ENCODE measurements at places on chromosomes 6 and 20.

GRCh38 chr6:43181942-43182860, at the start of gene CUL9:
Gene CUL9, plus strand, starts transcription at chr6:43182196. Its CDS starts 2,115 bp downstream, at chr6:43184311.
- peak; percentile 78 for DNase-seq
- no peaks in the 10 kb centered on the region for H3K27me3 ChIP-seq
- H3K4me1 ChIP-seq = peaks cover 18% of the 10 kb centered on the region
- H3K36me3 ChIP-seq = peaks cover 27% of the 10 kb centered on the region

- H3K27me3 ChIP-seq = no peaks in the 10 kb centered on the region
- DNase-seq = no peak
- no peaks in the 10 kb centered on the region for H3K4me1 ChIP-seq
- H3K27ac ChIP-seq = no peak overlapping the region
- peaks cover 40% of the 10 kb centered on the region for H3K36me3 ChIP-seq
- H3K4me3 ChIP-seq = no peak overlapping the region
Observed at GRCh38 chr20:25461786-25462545, 54.5 kb downstream of the GINS1 start.

GRCh38 chr6:65098349-65098748, 608.7 kb downstream of the EYS start:
- no peak overlapping the region for H3K27ac ChIP-seq
- no peaks in the 10 kb centered on the region for H3K4me1 ChIP-seq
- no peaks in the 10 kb centered on the region for H3K36me3 ChIP-seq

- no peaks in the 10 kb centered on the region for H3K36me3 ChIP-seq
- H3K4me3 ChIP-seq = no peak overlapping the region
Observed at GRCh38 chr20:50488236-50488806, 21.9 kb upstream of the PTPN1 start.

DNA sequence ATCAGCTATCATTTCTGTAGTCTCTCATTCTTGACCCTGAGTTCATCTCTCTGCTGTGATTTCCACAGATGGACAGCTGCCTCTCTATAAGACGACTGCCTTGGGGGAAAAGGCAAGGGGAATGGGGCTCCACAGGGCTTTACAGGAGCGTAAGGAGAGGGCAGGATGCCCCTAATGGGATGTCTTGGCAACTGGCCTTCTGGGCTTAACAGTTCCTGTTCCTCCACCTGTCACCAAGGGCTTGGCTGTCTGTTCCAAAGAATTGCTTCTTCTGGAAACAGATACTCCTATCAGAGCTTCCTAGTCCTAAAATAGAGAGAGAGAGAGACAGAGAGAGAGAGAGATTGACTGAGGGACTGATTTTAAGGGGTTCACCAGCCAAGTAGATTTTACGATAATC, 181.9 kb downstream of the TMEM200A start:
- H3K27me3 ChIP-seq = no peaks in the 10 kb centered on the region
- no peak for DNase-seq
- H3K36me3 ChIP-seq = no peaks in the 10 kb centered on the region
- H3K4me3 ChIP-seq = no peak overlapping the region
- H3K27ac ChIP-seq = no peak overlapping the region

DNA sequence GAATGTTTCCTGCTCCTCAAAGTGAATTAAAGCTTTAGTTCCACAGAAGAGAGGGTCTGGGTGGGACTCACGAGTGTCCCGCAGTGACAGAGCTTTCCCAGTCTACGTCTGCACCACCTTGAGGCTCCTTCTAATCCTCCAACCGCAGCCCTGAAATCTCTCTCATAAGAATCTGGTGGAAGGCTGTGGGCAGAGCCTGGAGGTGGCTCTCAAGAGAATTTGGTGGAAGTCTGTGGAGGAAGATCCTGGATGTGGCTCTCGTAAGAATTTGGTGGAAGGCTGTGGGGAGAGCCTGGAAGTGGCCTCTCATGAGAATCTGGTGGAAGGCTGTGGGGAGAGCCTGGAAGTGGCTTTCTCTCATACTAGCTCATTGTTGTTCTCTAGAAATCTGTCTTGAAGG, 13.8 kb upstream of the DUSP22 start:
- no peaks in the 10 kb centered on the region for H3K27me3 ChIP-seq
- H3K4me3 ChIP-seq = no peak overlapping the region
- no peaks in the 10 kb centered on the region for H3K4me1 ChIP-seq

- DNase-seq = peak; percentile 65
- H3K36me3 ChIP-seq = peaks cover 12% of the 10 kb centered on the region
- H3K27me3 ChIP-seq = no peaks in the 10 kb centered on the region
- H3K27ac ChIP-seq = no peak overlapping the region
- H3K4me1 ChIP-seq = peaks cover 6% of the 10 kb centered on the region
Observed at GRCh38 chr20:3222635-3223600, 13.6 kb downstream of the ITPA start.

- H3K4me3 ChIP-seq = no peak overlapping the region
- H3K36me3 ChIP-seq = no peaks in the 10 kb centered on the region
- no peak overlapping the region for H3K27ac ChIP-seq
- no peaks in the 10 kb centered on the region for H3K27me3 ChIP-seq
- DNase-seq = no peak
- no peaks in the 10 kb centered on the region for H3K4me1 ChIP-seq
Observed at GRCh38 chr20:44720621-44720996, 5.4 kb downstream of the CCN5 start.

DNA sequence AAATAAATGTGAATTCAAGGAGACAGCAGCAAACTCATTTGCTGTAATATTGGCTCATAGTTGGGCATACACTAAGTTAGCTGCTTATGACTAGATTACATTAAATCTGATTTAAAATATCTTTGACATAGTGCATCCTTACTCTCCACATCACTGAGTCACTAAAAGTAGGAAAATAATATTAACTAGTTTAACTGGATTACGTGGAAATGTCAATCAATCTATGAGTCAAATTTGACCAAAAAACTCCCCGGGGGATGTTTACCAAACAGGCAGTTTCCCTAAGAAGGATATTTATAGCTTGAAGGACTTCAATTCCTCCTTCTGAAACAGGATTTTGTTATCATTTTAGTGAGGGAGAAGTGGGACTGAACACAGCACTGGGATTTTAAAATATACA, 366.5 kb downstream of the ESR1 start:
- DNase-seq = no peak
- no peak overlapping the region for H3K27ac ChIP-seq
- H3K36me3 ChIP-seq = peaks cover 4% of the 10 kb centered on the region
